ENCODE measurements at places on chromosomes 2 and 18.

DNA sequence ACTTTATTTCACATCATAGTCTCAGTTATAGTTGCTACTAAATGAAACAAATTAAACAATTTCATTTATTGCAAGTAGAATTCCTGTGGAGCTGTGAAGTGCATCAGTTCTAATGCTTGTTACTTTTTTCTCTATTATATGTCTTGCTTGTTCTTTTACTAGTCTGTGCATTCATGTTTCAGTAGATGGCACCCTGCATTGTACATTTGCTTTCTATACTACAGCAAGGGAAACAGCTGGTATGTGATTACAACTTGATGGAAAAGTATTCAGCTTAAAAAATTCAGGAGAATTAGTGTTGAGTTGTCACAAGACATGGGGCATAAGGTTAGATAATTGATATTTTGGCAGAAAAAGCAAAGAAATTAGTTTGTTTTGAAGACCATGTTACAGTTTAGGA is 72.3 kb downstream of the TANK start:
- no peak for DNase-seq

DNA sequence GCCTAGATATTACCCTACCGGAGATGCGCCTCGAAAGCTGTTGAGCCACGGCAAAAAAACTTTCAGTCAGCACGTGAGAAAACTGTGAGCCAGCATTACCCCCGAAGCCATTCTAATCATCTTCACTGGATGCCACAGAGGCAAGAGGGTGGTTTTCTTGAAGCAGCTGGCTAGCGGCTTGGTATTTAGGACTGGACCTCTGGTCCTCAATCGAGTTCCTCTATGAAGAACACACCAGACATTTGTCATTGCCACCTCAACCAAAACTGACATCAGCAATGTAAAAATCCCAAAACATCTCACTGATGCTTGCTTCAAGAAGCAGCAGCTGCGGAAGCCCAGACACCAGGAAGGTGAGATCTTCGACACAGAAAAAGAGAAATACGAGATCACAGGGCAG is 52.8 kb upstream of the SLC66A3 start:
- DNase-seq: no peak

DNA sequence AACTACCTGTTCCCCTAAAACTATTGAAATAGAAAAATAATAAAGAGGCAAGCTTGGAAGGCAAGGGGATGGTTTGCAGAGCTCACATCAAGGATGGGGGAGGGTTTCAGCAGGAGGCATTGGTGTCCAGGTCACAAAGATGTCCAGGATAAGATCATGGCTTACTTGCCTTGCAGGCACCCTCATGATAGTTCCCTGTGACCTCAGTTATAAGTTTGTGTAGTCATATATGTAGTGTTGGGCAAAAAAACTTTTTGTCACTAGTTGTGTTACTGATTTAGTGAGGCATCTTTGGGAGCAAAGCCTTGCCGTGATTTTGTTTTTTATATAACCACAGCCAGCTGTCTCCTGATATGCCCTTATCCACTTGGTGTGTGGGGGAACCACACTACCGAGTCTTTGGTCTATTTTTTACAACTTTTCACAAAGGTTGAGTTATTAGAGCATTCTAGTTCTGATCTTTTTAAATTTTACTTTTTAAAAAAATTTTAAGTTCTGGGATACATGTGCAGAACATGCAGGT is 53.3 kb downstream of the IL1R2 start:
- DNase-seq: no peak

- DNase-seq: peak; percentile 71
These were observed 37.3 kb downstream of the PRKRA start for GRCh38 chr2:178413472-178414265.

DNA sequence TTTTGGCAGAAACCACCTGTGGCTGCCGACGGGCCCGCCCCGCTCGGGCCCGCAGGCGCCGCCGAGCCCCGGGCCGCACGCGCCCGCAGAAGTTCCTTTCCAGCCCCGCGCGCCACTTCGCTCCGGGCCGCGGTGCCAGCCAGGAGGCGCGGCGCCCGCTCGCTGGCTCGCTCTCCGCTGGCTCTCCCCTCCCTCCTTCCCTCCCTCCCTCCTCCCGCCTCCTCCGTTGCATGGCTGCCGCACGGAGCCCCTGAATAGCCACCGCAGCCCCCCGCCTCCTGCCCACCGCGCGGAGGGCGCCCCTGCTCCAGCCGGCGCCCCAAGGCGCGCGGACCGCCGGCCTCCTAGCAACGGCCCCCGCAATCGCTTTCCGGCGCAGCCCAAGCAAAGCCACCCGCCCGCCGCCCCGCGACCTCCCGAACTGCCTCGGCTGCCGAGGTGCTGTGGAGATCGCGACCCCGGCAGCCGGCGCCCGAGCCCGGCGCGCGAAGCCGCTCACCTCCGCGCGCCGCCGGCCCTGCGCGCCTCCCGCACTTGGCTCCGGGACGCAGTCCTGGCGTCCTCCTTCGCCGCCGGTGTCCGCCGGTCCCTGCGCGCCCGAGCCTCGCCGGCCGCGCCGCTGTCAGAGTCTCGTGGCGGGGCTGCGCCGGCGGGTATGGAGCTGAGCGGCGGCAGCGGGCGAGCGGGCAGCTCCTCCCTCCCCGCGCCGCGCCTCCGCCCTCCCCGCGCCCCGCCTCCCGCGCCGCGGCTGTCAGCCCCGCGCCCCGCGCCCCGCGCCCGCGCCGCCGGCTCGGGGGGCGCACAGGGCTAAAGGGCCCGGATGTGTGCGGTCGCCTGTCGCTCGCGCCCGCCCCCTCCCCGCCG is at the start of gene ZBTB7C:
Gene ZBTB7C (minus strand): TSS at position 657 of the 864 bp plus-strand sequence.
- DNase-seq: peak; percentile 37

GRCh38 chr2:38427936-38428335 is 50.9 kb upstream of the ATL2 start:
- no peak for DNase-seq

- DNase-seq: no peak
These were observed 317.4 kb upstream of the HNRNPA3 start for GRCh38 chr2:176895158-176895557.

DNA sequence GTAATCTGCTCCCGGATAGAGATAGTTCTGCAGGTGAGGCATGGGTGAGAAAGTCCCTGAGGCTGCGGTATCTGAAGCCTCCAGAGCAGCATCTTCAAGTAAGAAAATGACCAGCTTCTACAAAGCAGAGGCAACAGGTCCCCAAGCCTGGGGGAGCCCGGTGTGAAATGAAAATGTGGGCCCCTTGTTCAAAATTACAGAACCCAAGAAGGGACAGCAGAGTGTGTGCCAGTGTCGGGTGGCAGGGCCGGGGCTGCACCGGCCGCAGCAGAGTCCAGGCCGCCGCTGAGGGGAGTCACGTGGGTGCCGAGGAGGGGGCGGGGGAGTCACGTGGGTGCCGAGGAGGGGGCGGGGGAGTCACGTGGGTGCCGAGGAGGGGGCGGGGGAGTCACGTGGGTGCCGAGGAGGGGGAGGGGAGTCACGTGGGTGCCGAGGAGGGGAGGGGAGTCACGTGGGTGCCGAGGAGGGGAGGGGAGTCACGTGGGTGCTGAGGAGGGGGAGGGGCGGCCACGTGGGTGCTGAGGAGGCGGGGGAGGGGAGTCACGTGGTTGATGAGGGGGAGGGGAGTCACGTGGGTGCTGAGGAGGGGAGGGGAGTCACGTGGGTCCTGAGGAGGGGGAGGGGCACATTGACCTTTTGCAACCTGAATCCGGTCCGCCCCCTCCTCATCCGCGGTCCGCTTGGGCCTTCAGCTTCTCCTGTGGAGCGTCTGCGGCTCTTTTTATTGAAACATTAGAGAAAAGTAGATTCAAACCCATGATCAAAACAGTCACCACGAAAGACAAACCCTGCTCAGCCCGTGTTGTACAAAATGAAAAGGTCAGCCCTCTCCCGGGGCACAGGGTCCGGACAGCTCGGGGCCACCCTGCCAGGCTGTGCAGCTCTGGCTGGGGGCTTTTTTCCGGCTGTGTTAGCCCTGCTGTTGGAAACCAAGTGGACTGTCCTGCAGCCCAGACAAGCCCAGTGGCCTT is 10.4 kb downstream of the COLEC11 start:
- peak; percentile 46 for DNase-seq

Data from colonic mucosa (tissue), 4 donors.